ENCODE measurements at places on chromosomes 5 and 9.

GRCh38 chr5:32683125-32683524, 28.0 kb upstream of the NPR3 start:
- no peak for DNase-seq

GRCh38 chr5:78591972-78592700, 56.4 kb downstream of the LHFPL2 start:
- no peak for DNase-seq

DNA sequence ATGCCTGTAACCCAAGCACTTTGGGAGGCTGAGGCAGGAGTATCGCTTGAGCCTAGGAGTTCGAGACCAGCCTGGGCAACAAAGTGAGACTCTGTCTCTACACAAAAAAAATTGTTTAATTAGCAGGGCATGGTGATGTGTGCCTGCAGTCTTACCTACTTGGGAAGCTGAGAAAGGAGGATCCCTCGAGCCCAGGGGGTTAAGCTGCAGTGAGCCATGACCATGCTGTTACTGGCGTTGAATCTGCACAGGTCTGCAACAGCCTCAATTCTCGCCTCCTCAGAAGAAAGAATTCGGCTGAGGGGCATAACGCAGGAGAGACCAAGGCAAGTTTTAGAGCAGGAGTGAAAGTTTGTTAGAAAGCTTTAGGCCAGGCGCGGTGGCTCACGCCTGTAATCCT, 18.0 kb downstream of the CCT5 start:
- DNase-seq = no peak

DNA sequence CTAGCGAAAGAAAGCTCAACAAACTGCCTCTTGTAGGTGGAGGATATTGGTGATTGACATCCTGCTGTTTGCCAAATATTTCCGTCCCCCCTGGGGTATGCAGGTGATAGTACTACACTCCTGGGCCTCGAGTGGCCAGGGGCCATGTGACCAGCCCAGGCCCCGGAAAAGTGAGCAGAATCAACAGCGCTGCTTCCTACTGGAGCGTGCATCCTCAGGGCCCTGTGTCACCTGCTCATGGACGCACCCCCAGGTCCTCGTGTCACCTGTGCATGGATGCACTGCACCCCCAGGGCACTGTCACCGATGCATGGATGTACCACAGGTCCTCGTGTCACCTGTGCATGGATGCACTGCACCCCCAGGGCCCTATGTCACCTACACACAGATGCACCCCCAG, 43.8 kb downstream of the ADAMTS16 start:
- no peak for DNase-seq

DNA sequence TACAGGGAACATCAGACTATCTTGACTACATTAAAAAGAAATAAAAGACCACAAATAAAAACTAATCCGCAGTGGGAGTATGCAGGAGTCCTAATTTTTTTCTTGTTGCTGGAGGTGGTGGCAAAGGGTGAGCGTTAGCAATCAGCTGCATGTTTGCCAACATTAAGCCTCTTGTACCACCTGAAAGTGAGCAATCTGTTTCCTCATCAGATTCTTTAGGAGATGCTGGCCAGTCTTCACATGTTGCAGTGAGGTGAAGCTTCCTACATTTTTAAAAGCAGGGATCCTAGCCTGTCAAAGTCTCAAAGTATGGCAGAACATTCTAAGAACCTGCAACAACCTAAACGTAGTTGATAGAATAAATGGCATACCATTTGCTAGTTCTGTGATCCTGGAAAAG, 162.2 kb upstream of the MEF2C start:
- no peak for DNase-seq

DNA sequence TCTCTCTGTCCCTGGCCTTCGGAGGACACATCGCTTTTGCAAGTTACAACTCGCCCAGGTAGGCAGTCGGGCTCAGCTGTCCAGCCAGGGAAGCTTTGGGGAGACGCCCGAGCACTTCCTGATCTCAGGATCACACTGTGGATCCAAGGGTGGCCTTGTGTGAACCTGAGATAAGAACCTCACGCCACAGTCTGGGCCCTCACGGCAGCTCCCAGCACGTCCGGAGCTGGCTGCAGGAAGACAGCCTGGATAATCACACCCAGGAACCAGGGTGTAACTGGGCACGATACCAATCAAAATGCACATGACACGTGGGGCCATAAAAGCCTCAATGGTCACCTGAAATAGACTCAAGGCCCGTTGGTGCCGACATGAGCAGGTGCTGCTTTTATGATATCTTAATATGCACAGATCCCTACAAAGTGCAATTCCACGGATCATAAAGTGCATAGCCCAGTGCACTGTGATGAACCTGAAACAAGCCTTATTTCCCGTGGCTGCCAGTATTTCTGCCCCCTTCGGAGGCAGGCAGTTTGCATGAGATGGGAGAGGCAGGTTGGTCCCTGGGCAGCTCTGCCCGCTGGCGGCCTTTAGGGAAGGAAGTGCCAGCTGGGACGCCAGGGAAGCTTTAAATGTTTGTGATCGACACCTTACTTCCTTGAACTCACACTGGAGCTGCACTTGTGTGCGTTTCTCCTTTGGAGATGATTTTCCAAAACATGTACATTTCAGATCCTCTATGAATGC, 14.5 kb downstream of the SLC6A18 start:
- DNase-seq = no peak

DNA sequence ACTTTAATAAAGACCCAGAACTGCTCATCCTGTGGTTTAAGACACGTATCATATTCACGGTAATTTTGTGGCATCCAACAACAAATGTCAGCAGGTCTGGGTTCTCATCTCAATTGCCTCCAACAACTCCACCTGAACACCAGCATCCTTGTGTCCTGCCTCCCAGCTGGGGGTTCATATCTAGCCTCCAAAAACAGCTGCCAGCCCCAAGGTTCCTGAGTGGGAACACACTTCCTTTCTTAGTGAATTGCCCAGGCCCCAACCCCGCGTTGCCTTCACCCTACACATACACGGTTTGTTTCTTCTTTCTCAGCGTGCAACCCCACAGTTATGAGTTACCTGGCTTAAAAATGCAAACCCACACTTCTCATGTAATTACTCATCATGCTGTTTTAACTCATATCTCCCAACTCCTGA, 77.9 kb downstream of the SEMA4D start:
- no peak for DNase-seq

Data from cortex of kidney (tissue), 1 donor.